ENCODE measurements at places on chromosomes 6 and 20.

DNA sequence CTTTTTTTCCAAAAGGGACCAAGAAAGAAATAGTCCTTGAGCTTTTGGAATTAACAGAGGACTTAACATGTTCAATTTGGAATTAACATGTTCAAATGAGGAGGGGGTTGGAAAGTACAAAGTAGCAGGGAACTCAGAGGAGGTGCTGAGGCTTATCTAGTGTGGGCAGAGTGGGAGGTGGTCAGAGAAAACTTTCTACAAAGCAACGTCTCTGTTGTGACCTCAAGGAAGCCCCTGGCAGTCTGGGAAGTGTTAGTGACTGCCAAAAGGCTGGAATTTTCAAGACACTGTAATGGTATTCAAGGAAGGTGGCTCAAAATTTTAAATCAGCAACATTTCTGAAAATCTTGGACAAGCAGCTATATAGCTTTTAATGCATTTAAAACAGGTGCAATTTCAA, 7.3 kb downstream of the ECI2 start:
- DNase-seq, result no peak

- DNase-seq, result no peak
These were observed 34.5 kb downstream of the ABRACL start for GRCh38 chr6:139062932-139063646.

GRCh38 chr20:311609-312008, 13.7 kb upstream of the SOX12 start:
- no peak for DNase-seq

DNA sequence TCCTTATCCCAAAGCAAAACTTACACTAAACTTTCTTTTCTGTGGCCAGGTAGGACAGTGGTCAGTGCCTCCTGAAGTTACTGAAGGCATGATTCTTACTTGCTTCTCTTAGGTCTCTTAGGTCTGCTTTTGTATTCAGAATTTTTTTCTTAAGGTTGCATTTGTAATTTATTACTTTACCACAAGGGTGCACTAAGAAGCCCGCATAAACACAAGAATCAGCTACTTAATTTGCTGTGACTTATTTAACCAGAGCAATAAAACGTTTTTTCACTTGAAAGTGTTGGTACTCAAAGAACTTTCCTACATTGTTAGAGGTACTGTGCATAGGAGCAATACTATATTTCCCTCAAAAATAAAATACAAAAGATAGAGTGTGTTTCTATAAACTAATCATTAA, 75.4 kb upstream of the LAMA2 start:
- peak; percentile 1 for DNase-seq

DNA sequence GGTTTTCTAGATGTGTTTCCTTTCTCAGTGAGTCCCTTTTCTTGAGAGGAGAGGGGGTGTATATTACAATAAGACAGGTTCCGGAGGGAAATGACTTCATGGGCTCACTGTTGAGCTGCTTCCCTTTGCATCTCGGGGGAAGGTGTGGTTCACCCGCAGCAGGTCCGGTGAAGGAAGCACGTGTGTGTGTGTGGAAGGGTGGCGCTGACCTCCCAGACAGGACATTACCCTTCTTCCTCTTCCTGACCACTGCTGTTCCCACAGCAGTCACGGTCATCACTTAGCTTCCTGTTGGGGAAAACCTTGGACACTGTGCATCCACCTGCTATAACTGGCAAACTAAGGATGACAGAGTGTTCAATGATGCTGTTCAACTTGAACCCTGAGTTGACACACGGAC, 83.6 kb downstream of the PLEKHG1 start:
- no peak for DNase-seq

DNA sequence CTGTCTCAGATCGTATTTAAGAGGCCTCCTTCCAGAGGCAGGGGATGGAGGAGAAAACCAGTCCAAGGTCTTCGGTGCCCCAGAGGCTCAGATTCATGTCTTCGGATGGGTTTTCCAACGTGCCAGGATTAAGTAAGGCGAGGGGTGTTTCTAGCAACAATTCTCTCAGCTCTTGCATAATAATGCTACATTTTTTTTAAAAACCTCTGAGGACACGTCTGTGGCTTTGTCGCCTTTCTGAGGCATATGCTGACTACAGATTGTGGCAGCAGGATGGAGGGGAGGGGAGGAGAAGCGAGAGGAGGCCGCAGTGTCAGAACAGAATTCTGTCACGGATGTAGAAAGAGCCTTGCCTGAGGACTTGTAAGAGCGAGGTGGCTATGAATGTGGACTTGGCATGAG, 17.7 kb upstream of the CCDC167 start:
- peak; percentile 53 for DNase-seq

GRCh38 chr20:3686421-3686820, 4.6 kb upstream of the ADAM33 start:
- no peak for DNase-seq

GRCh38 chr20:32528171-32528891, 56.8 kb downstream of the NOL4L start:
- DNase-seq, result no peak

GRCh38 chr6:41446132-41446531, 100.0 kb upstream of the FOXP4 start:
- no peak for DNase-seq

DNA sequence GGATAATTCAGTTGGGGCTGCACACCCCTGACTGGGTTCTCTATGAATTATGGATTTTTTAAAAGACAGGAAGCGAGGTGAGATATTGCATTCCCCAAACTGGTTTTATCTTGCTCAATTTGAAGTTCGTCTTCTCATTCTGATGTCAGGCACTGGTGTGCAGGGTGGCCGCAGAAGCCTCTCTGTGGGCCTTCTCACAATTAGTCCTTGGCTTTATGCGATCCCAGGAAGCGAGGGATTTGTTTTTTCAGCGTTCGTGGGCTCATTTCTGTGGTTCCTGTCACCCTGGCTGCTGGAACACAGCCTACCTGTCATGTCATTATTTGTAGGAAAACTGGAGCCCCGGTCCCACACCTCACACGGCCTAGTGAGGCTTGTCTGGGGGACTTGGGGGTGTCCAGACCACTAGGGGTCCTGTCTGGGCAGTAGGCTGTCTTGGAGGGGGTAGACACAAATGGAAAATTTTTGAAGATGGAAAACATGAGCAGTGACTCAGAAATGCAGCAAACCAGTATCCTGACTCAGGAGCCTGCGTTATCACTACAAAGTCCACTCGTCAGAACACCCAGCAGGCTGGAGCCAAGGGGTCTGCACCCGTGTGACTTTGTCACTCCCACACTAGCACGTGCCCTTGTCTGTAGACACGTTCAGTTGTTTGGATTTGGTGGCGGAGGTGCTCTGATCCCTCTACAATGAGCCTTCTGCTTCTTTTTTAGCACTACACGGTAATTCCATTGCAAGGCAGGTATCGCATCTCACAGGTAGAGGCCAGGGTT, 42.2 kb downstream of the GNAS-AS1 start:
- DNase-seq, result no peak

GRCh38 chr6:129124347-129124746, 241.4 kb downstream of the LAMA2 start:
- DNase-seq, result no peak

DNA sequence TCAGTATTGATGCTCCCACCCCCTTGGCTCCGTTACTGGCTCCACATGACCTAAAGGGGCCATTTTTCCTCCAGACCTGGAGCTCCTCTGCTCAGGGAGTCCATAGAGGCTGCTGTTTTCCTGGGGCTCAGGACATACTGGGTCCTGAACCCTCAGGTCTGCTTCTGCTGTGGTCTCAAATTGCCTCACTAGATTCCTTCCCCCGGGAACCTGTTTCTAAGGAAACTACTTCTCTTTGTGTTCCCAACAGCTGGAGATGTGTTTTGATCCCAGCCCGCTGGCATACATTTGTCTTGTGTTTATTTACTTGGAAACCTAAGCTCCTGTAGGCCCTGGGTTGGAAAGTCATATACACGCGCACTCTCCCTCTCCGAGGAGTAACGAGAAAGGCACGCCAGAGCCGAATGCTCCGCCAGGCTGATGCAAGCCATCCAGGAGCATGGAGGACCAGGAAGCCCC, 222.8 kb downstream of the UST start:
- DNase-seq, result no peak

GRCh38 chr6:667253-667927, 10.5 kb upstream of the HUS1B start:
- DNase-seq, result no peak

DNA sequence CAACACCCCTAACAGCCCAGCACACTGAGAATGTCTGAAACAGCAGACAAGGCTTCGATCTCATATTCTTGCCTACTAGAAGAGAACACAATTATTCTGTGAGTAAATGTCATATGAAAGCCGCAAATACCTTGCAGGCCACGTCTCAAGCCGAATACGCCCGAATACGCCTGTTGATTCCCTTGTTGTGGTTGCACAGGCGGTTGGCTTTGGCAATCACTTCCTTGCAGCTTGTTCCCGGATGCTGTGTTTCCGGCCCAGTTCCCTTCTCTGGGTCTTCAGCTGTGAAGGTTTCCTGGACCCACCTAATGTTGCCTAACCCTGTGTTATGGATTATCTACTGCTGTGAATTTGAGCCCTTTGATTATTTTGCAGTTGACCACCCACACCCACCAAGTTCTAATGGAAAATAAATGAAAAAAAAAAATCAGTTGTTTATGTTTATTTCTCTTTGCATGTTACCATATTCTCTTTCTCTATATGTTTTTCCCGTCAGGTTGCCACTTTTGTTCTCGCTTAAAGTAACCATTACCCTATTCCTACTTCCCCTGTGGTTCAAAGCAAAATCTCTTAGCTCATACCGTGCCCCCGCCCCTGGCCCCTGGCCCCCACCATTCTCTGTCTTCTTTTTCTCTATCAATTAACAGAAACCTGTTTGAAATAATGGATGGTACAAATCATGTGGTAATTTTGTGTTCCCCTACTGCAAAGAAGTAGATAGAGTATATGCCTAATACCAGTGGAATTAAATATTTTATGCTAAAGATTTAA, 172.4 kb downstream of the ADGB start:
- DNase-seq, result peak; percentile 39

- no peak for DNase-seq
These were observed 622.3 kb upstream of the ARID1B start for GRCh38 chr6:156154896-156155295.

GRCh38 chr6:142218446-142218845, 71.4 kb downstream of the VTA1 start:
- no peak for DNase-seq

DNA sequence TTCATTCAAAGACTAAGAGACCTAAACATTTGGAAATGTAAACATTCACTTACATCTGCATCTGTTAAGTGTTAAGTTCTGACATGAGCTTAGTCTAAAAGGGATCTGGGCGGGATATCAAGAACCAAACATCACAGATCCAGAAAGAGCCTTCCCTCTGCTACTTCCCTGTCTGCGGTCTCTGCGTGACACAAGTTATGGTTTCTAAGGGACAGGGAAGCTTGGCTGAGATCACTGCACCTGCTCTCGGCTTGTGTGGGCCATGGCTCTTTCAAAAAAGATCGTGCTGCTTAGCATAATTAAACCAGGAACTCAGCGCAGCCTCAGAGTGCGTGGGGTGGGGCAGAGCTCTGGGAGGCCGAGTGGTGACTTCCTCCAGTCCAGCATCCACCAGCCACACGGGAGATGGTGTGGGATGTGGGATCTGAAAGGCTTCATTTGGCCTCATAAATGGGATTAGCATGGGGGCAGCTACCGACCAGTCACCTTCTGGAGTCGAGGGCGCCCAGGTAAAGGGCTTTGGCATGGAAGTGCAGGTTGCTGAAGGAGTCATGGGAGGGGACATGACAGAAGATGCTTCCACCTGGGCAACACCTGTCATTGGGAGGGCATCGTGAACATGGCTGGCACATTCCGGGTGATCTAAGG, 16.7 kb upstream of the RAMACL start:
- no peak for DNase-seq

GRCh38 chr20:42102000-42102399, 483.8 kb upstream of the CHD6 start:
- no peak for DNase-seq

GRCh38 chr6:155132617-155133016, 131.2 kb upstream of the CLDN20 start:
- DNase-seq, result no peak

Data from suppressor macrophage treated with lipopolysaccharide for 4 hours (primary cell).